ENCODE measurements at places on chromosomes 1 and 21.

DNA sequence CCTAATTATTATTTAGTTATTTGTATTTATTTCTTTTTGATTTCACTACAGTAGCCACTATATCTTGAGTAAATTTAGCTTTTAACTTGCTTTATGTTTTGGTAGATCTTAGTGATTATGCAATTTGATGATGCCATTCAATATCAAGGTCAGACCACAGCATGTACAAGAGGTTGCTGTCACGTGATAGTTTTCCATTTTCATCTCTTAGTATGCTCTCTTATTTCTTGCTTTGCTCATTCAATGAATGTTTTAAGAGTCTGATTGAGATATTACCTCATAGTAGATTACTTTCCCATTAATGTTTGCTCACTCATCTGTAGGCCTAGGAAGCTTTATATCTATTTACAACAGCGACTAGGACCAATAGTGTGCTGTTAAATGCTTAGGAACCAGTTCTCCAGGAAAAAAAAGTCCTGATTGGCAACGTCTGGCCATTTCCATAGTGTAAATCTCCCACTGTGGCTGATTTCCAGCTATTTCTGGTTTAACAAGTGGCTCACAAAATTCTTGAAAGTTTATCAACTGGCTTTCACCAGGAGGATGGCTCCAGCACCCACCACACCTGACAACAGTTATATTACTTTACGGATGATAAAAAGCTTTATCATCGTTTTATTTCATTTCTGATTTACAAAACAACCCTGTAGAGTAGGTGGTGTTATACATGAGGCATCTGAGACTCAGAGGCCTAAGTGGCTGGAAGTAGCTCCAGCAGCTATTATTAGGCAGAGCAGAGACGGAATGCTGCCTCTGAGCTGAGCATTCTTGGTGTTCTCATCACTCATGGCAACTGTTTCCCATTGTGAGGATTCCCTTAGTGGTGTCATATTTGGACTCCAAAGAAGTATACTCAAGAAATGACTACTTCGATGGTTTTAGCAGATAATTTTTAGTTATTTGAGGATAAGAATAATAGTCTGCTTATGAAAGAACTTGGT, 235.2 kb downstream of the DISC1 start:
- DNase-seq: no peak

DNA sequence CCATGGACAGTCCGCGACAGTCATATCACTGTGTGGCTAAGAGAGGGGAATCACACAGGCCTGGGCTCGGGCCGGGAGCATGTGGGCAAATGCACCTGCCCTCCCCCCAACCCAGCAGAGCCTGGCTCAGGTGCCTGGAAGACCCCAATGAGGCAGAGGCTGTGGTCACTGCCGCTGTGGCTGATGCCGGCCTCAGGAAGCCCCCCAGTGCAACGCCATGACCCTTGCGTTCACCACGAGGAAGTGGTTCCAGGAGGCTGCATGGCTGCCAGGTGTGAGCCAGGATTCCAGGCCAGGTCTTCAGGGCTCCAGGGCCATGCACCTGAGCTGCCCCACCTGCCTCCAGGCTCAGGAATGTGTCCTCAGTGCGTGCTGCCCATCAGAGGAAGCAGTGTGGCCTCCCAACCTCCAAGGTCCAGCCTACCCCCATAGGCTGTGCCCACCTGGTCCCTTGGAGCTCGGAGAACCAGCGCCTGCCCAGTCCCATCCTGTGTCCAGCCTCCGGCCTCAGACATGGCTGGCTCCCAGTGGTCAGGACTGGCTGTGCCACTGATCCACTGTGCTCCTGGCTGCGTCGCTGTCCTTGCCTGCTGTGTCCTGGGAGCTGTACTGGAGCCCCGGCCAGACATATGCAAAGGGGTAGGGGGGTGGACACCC, 8.0 kb downstream of the ARHGEF16 start:
- no peak for DNase-seq

DNA sequence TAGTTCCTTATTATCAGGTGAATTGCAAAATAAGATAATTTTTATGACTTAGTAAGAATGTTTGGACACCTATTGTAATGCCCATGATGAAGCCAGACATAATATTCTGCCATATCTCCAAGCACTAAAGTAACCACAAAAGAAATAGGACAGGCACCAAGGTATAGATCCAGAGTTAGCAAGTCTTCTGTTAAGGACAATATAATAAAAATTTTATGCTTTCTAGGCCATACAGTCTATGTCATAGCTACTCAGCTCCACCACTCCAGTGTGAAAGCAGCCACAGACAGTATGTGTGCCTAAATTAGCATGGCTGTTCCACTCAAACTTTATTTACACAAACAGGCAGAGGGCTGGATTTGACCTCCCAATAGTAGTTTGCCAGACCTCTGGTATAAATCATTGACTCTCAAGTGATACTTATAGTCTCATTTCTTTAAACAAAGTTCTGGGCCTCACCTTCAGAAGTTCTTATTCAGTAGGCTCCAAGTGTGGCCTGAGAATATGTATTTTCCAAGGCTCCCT, 88.3 kb downstream of the SCMH1 start:
- no peak for DNase-seq

GRCh38 chr1:167442854-167443565, 75.3 kb downstream of the CD247 start:
- no peak for DNase-seq

GRCh38 chr1:65952696-65953095, 160.0 kb downstream of the PDE4B start:
- DNase-seq: no peak

DNA sequence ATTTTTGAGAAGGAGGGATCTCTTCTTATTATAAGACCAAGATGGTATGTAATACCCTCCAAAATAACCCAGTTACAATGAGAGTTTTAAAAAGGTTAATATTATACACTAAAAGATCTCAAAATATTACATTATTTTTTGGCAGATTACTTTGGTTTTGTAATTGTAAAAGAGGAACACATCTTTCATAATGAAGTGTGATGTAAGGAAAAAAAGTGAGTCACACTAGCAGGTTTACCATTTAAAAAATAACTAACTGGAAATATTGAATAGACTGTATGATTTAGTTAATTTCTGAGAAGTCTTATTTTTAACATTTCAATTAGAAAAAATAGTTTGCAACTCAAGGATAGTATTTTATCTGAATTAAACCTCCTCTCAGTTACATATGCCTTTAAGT, 1.1 kb downstream of the F5 start:
- DNase-seq: no peak

- no peak for DNase-seq
Measured at GRCh38 chr1:161090617-161091016, 1.3 kb upstream of the NECTIN4 start.

DNA sequence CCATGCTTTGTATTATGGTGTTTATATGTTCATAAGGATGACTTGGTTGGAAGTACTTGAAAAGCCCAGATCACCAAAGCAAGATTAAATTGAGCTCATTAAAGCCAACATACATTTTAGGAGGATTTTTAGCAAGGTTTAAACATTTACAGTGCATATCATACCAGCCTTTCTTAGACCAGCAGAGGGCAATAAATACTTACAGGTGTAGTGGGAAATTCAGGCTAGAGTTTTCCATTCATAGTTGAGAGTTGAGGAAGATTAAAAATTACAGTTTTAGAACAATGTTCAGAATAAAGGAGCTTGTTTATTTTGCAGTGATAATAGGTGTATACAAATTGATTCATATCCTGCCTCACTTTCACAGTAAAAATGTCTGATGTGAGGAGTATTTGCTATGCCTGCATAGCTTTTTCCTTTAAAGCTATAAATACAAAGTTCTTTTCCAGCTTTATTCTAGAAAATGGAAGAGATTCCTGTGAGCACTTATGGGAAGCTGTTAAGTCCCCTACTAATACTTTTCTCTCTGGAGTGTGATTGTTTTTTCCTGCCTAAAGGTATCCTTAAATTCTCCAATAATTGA, 35.3 kb downstream of the DTL start:
- peak; percentile 59 for DNase-seq

DNA sequence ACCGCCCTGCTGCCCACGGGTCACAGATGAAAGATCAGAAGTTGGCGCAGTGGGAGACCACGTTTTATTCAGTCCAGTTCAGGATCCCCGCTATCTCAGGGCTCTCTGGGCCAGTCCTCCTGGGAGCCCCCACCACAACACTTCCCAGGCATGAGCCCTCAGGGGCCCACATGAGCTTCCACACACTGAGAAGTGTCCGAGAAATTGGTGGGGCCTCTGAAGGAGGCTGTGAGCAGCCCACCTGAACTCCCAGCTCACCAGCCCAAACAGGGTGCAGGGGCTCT, 12.1 kb downstream of the TRIM46 start:
- DNase-seq: no peak

DNA sequence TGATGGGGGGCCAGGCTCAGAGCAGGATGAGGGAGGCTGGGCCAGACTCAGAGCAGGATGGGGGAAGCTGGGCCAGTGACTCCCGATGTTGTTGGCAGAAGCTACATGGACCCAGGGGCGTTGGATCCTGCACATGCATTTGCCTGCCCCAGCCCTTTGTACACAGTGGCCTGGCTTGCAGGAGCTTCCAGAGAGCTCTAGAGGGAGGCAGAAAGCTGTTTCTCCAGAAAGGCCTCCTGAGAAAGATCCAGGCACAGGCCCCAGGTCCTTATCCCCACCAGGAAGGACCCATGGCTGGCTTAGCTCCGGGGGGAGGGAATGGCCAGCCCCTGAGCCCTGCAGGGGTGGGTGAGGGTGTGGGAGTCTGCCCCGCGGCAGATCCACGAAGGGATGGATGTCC, 106.6 kb upstream of the ACTRT2 start:
- peak; percentile 4 for DNase-seq

All from NCI-H82 (cell line).